ENCODE measurements at places on chromosomes 16 and 17. TPM values are rescaled to one million over a fixed set of nuclear protein-coding genes. Genes with fewer than 3 reads are reported as not detected.

The TNP2 gene
- total RNA-seq, result not detected

The ADAMTS18 gene
- total RNA-seq, result not detected

The CHRNE gene
- 0.43 TPM for total RNA-seq

The KRT20 gene
- not detected for total RNA-seq

DNA sequence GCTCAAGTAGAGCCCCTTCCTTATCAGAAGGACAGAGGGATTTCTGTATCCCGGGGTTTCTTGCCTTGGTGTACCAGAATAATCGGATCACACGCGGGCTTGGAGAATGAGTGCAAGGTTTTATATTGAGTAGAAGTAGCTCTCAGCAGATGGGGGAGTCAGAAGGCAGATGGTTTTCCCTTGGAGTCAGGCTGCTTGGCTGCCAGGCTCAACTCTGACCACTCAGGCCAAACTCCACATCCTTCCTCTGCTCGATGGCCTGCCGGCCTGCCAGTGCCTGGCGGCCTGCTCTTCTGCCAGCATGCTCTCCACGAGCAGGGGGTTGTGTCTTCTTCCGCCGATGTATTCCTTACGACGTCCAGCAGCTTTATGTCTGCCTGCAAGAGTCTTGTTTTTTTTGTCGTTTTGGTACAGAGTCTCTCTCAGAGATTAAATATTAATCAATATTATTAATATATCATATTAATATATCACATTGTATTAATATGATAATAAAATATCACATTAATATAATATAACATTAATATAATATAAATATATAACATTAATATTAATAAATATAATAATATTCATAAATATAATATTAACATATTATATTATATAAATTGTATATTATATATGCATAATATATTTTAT is 229.2 kb upstream of the WSCD1 start:
- no peak overlapping the region for H3K27ac ChIP-seq
- DNase-seq, result no peak
- H3K4me3 ChIP-seq, result no peak overlapping the region
- no peaks in the 10 kb centered on the region for H3K36me3 ChIP-seq
- H3K27me3 ChIP-seq, result no peaks in the 10 kb centered on the region

DNA sequence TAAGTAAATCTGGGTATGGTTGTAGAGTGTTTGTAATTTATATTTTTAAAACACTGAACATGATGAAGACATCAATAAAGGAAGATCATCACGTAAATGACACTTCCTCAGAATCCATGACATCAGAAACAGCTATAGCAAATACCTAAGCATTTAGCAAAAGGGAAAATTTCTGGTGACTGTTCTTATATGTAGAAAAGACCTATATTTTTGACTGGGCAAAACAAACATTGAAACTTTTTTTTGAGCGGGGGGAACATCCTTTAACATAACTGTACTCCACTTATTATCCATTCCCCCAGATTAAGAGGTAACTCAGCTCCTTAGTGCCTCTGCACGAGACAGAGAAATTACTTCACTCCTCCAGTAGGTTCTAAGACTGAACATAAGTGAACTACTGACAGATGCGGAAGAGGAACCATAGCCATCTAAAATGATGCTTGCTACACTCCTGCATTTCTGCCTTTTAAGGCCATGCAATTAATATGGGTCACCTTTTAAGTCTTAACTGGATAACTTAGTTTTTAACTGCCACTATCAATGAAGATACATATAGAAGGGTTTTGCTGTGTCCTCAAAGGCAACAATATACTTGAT is 9.4 kb downstream of the CRYBA1 start:
- H3K36me3 ChIP-seq, result peaks cover 45% of the 10 kb centered on the region
- H3K4me3 ChIP-seq, result no peak overlapping the region
- H3K4me1 ChIP-seq, result peaks cover 19% of the 10 kb centered on the region
- H3K27ac ChIP-seq, result no peak overlapping the region
- no peak for DNase-seq
- H3K27me3 ChIP-seq, result no peaks in the 10 kb centered on the region

Measured in activated CD4-positive, alpha-beta memory T cell treated with anti-CD3 and anti-CD28 coated beads, Interleukin-2, amount 10 ng/mL, durations not matched to agents 7 days and 5 days (primary cell).